Neural progenitor cell (in vitro differentiated cells): ENCODE measurements at places on chromosomes 5 and 9.

- H3K4me1 ChIP-seq: no peaks in the 10 kb centered on the region
- H3K27ac ChIP-seq: no peak overlapping the region
- no peak for DNase-seq
- H3K36me3 ChIP-seq: no peaks in the 10 kb centered on the region
- no peak overlapping the region for H3K4me3 ChIP-seq
- H3K27me3 ChIP-seq: no peaks in the 10 kb centered on the region
These were observed 43.9 kb upstream of the HMGCS1 start for GRCh38 chr5:43357067-43357466.

DNA sequence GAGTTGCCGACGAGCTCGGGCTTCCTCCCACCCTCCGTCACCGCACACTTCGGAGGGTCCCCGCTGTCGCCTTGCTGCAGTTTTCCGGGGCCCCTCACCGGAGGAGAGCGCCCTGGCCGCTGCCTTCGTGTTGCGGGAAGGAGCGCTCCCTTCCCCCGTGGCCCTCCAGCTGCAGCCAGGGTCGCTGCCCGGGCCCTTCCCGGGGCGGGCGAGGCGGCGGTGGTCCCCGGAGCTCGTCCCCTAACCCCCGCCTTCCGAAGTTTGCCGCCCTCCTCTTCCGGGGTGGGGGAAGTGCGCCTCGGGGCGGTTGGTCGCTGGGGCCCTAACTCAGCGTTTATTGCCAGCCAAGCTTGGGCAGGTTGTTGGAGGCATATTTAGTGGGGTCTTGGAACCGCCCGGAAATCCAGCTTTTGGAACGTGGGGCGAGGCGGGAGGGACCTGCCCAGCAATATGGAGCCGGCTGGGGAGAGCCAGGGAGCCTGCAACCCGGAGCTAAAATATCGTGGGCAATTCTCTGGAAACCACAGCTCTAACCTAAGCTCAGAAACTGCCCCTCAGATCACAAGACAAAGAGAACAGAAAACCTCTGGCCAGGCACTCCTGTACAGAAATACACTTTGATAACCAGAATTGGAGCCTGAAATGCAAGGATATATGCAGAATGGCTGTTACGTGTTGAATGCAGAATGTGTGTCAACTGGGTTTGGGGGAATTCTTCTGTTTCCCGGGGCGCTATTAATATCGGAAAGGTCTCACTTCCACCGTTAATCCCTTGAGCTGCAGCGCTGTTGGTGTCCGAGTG is 890 bp downstream of the PIK3R1 start:
- peaks cover 42% of the 10 kb centered on the region for H3K27me3 ChIP-seq
- H3K4me1 ChIP-seq: peaks cover 24% of the 10 kb centered on the region
- DNase-seq: peak; percentile 70
- H3K36me3 ChIP-seq: no peaks in the 10 kb centered on the region
- H3K27ac ChIP-seq: peak overlapping the region; percentile 78

DNA sequence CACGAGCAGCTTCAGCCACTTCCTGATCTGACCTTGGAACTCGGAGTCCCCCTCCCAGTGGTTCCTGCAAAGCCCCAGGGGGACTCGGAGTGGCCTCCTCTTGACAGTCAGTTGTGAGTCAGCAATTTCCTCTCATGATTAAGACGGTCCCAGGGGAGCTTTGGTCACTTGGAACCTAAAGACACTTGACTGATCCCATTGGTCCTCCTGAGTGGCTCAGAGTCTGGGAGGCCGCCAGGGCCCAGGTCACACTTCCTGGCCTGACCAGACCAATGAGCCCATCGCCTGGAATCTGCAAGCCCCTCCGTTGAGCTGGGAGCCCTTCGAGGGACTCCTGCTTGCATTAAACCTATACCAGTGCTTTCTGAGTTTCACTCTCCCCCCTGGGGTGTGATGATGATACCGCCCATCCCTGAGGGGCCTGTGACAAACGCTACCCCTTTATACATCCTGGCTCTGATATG is 29.1 kb downstream of the TSPAN17 start:
- H3K27me3 ChIP-seq: peaks cover 16% of the 10 kb centered on the region
- H3K4me3 ChIP-seq: no peak overlapping the region
- no peak overlapping the region for H3K27ac ChIP-seq
- H3K4me1 ChIP-seq: peaks cover 6% of the 10 kb centered on the region
- no peaks in the 10 kb centered on the region for H3K36me3 ChIP-seq

- H3K36me3 ChIP-seq: no peaks in the 10 kb centered on the region
- H3K4me1 ChIP-seq: peaks cover 4% of the 10 kb centered on the region
- no peak for DNase-seq
- no peaks in the 10 kb centered on the region for H3K27me3 ChIP-seq
These were observed 122.7 kb downstream of the ST8SIA4 start for GRCh38 chr5:100780376-100780870.

- H3K4me1 ChIP-seq: no peaks in the 10 kb centered on the region
- no peak overlapping the region for H3K27ac ChIP-seq
- no peak for DNase-seq
- H3K36me3 ChIP-seq: no peaks in the 10 kb centered on the region
These were observed 1871.9 kb upstream of the CDH6 start for GRCh38 chr5:29321591-29321990.

DNA sequence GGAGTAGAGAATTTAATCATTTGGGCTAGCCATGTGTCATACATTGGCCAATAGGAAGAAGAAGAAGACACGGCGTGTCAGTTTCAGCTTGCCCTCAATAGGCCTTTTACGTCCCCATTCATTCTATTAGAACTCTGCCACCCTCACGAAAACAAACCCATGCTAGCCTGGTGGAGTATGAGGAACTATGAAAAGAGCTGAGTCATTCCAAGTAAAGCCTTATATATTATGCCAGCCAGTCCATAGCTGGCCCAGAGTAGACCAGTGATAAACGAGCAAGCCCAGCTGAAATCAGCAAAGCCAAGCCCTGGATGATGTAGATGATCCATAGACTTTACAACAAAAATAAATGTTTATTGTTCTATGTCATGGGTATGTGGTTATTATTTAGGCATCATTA is 895.1 kb downstream of the TLE1 start:
- no peak for DNase-seq
- H3K27ac ChIP-seq: no peak overlapping the region
- no peaks in the 10 kb centered on the region for H3K36me3 ChIP-seq
- no peak overlapping the region for H3K4me3 ChIP-seq
- no peaks in the 10 kb centered on the region for H3K27me3 ChIP-seq
